Mesothelial cell of epicardium (in vitro differentiated cells): ENCODE measurements at places on chromosomes 3 and 15.
A peak's percentile ranks its signal among the peaks of the same experiment; 100 is the strongest.

DNA sequence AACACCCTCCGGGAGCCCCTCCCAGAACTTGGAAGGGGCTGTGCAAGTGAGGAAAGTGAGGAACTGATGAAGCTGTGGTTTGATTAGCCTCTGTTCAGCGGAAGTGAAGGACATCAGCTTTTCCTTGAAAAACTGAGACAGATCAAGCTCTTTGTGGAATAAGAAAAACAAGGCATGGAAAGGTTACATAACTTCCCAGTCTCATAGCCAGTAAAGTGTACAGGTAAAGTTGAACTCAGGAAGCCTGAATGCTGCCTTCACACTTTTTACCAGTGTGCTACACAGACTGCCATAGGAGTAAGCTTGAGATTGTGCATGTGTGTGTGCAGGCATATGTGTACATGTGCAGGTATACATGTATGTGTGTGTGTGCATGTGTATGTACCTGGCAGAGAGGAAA lies 293.2 kb downstream of the FGF12 start:
- DNase-seq: no peak

DNA sequence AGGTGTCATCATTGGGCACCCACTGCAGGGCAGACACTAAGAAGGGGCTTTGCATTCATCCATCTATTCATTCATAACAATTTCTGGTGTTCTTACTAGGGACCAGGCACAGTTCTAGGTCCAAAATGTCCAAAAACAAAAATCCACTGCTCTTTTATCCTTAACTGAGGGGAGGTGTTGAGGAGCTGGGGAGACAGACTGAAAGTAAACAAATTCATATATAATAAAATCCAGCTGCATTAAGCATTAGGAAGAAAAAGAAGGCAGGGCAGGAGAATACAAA lies 1.1 kb downstream of the EIF4E3 start:
- DNase-seq: no peak

DNA sequence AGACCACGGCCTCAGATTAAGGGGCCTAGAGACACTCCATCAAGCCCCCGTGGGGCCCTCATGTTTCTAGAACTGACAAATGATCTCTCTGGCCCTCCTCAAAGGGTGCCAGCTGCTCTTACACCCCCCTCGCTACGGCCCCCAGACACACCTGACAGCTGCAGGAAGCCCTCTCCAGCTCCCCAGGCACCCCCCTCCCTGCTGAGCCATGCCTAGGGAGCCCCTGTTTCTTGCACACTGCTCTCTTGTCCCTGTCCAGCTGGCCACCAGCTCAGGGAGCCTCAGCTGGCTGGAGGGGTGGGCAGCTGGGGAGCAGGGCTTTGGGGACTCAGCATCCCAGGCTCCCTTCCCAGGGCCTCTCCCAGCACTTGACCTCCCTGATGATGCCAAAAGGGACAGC lies 14.8 kb downstream of the TNK2 start:
- DNase-seq: no peak

GRCh38 chr3:13272831-13273603 lies 147.1 kb downstream of the NUP210 start:
- DNase-seq: peak; percentile 9

- DNase-seq: peak; percentile 54
Measured at GRCh38 chr15:79432345-79433275, 474 bp downstream of the MINAR1 start.

DNA sequence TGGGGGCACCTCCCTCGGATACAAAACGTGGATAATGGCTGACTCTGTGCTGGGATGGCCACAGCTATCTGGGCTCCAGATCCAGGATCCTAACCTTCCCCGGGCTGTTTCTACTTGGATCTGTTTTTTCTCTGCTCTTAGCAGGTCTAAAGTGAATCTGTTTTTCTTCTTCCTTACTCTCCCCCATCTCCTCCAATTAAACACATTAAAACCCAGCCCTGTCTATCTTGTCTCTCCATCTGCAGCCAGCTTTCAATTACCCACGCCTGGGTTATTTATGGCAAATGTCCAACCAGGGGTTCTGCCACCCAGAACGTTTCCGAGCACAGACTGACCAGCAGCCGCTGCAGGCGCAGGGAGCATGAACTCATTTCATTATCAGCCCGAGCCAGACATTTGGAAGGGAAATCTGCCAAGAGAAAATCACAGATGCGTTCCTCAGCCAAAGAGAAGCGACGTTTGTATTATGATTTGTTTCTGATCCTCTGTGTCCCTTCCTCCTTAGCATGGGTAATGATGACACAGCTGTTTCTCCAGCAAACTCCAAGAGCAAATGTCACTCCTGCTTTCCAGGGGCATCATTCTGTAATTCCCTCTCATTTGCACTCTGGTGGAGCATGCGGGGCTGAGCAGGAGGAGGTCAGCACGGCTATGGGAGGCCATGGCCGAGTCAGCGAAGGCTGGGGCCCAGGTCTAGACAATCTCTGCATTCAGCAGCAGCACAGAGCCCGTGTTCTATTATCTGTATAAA lies 42.0 kb downstream of the UMPS start:
- DNase-seq: no peak

DNA sequence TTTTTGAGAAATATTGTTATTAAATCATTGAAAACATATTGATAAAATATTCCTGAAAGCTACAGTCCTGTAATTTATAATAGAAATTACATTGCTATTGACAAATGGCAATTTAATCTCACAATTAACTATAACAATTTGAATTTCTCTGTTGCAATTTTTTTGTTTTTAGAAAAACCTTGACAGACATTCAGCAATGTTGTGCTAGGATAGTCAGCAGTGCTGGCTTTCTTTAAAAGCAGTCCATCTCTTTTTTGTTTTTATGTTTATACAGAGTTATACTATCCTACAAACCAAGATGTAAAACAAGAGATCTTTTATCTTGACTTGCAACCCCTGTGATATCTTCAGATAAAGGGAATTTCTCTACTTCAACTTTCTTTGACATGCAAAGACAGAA lies 93.1 kb downstream of the TUSC7 start:
- no peak for DNase-seq

DNA sequence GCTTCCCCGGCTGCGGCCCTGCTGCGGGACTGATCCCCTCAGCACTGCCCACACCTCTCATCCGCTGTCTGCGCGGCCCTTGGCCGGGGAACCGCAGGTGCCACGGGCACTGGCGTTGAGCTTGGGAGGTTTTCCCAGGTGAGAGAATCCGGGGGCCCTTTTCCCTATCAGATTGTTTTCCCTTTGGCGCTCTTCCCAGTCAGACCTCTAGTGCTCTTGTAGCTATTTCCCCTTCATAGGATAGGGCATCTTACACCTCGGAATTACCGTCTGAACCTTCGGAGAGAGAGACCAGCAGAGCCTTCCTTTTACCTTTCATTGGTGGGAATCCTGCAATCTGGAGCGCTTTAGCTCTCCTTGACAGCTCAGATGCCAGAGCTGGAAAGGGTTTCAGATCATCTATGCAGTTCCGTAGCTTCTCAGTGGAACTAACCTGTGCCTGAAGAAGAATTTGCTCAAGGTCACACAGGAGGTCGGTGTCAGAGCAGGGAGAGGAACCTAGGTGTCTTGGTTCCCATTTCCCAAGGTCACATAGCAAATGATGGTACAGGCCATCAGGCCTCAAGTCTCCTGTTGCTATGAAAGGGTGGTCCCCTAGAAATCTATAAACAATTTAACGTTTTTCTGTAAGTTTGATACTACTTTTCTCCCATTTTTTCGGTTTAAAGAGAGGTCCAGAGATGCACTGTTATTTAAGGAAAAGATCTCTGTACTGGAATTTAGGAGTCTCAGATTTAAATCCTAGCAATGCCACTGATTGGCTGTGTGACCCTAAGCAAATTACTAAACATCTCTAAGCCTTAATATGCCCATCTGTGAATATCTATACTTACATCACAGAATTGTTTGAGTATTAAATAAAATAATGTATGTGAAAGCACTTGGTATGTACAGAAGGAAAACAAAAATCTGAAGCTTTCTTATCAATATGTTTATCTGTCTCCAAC lies 916 bp downstream of the IDH3A start:
- no peak for DNase-seq

GRCh38 chr3:132352556-132353143 lies 35.4 kb downstream of the ACP3 start:
- DNase-seq: peak; percentile 70

GRCh38 chr15:37789881-37790280 lies 144.6 kb upstream of the TMCO5A start:
- DNase-seq: no peak

DNA sequence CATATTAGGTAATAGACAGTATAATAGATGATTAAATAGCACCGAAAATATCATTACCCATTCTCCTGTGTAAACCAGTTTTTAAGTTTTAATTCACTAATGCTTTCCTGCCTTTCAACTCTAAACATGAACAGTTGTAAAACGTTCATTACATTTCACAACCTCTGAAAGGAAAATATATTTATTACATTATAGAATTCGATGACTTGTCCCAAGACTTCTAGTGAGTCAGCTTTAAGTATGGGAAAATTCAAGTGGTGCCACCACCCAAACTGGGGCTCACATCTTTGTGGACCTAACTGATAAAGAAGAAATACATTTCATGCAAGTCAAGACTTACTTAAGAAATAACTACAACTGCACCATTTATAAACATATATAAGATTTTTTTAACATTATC lies 2.0 kb downstream of the TRIM59 start:
- DNase-seq: no peak

DNA sequence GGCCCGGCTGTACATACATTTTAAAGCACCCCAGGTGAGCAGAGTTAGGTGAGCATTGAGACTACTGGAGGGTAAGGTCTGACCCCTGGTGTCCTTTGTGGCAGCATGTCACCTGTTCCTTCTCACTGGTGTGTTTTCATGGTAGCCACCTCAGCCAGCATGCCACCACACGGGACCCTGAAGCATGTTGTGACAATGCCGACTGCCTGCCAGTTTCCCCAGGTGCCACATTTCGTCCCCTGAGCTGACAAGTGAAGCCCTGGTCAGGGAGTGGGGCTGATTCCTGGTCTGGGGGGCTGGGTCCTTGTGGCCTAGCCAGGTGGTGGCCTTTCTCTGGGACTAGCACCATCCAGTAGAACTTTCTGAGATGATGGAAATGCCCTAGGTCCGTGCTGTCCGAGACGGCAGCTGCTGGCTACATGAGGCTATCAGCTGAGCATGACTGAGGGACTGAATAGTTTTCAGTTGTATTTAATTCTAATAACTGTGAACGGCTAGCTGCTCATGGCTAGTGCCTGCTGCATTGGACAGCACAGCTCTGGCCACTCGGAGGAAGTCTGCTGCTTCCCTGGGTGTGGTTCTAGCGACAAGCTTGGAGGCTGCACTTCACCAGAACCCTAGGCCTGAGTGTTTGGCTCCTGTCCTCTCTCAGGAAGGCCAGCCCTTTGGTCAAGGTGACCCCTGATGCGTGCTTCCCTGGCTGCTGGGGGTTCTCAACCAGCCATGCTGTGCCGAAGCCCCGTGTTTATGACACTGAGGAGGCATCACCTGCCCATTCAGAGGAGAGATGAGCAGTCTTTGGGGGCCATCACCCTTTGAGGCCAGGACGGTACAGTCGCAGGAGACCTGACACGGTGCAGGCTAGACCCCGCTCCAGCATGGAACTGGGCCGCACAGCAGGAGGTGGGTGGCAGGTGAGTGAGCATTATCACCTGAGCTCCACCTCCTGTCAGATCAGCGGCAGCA lies 3.9 kb downstream of the C3orf22 start:
- peak; percentile 26 for DNase-seq

DNA sequence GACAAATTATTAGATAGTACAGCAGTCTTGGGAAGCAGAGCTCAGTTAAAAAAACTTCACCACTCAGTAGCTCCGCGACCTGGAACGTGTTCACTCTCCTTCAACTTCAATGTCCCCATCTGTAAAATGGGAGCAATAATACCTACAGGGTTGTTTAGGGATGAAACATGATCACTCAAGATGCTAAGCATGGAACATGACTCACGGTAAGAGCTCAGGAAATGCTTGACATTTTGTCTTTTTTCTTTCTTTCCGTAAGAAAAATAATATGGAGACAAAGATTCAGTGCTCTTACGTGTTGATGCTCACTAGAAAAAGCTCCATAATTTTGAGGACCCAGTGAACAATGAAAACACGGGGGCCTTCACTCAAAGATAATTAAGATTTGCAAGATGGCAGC lies 606.7 kb upstream of the MDFIC2 start:
- no peak for DNase-seq

DNA sequence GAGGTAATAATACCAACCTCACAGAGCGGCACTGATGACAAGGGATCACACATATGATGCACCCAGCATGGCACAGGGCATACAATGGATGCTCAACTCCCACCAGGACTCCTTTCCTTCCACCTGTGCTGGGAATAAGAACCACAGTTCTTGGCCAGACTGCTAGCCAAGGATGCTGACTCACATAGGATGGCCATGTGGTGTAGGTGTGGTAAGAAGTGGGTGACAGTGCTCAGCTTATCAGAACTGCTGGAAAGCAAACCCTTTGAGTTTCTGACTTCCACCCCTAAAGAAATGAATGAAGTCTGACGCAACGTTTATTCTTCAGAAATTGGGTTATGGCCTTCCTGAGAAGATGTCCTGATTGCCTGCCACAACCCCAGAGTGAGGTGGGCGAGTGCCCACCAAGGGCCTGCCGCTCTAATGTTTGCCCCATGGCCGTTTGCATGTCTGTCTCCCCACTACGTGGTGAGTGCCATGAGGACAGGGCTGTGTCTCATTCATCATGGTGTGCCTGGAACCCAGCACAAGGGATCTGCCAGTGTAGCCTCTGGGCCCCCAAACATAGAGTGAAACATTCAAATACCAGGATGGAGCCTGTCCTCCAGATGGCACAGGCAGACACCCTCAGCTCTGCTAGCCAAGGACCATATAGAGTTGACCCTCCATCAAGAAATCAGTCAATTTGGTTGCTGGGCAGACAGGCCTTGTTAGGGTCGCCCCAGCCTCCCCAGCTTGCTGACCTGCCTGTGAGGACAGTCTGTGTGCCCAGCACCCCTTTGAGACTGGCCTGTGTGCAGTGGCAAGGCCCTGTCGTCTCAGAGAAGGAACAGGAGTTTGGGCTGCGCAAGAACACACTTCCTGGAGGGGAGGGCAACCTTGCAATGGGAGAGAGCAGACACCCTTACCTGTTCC lies 57.6 kb upstream of the SLCO2A1 start:
- no peak for DNase-seq

DNA sequence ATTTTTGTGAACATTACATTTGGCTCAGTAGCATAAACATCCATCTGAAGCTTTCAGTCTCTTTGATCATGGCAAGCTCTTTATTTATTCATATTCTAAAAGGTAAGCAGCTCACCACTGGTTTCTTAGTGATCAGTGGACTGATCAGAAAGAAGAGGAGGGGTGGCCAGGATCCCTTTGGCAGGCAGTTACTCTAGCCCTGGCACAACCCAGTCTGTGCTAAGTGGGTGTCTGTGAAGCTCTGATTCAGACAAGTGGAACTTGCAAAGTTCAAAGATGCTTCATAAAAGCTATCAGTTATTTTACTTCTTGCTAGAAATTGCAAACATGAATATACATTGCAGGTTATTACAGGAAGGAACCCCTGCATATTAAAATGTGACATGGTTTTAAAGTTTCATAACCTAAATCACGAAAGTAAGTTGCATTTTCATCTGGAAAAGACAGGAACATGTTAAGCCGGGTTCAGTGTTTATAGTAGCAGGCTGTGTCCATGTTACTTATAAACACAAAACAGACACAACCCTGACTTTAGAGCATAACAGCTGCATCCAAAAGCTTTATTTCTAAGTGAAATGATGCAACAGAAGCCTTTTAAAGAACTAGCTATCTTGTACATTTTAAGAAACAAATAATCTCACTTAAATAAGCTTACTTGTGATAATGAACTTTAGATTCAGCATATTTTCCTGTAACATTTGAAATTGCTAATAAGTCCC lies 785.3 kb downstream of the MCTP2 start:
- no peak for DNase-seq

- DNase-seq: no peak
Measured at GRCh38 chr15:91100814-91101607, 954 bp downstream of the SV2B start.

- DNase-seq: no peak
Measured at GRCh38 chr3:155747946-155748290, 3.0 kb upstream of the PLCH1 start.
